ENCODE measurements at places on chromosomes 2 and 18.

- no peak for DNase-seq
These were observed 1891.5 kb upstream of the PIK3C3 start for GRCh38 chr18:40063488-40063887.

GRCh38 chr2:45008296-45009129, 739 bp downstream of the SIX2 start:
- DNase-seq, result peak; percentile 16

DNA sequence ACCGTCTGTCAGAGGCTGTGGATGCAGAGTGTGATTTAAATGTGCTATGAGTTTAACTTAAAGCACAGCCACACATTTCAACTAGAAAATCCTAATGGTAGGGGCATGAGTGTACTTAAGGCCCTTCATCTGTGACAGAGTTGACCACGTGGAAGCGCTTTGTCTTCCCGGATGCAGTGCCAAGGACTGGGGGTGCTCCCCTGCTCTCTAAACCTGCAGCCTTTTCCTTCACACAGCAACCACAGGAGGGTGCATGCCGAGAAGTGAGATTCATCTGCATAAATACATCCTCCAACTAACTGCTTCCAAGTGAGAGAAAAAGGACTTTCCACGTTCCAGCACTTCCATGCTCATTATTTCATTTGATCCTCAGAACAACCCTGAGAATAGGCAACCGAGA, 149.6 kb downstream of the MYT1L start:
- no peak for DNase-seq

- no peak for DNase-seq
These were observed 654.9 kb downstream of the ADCYAP1 start for GRCh38 chr18:1559563-1559962.

GRCh38 chr2:235848946-235849345, 319.2 kb downstream of the GBX2 start:
- DNase-seq, result no peak

DNA sequence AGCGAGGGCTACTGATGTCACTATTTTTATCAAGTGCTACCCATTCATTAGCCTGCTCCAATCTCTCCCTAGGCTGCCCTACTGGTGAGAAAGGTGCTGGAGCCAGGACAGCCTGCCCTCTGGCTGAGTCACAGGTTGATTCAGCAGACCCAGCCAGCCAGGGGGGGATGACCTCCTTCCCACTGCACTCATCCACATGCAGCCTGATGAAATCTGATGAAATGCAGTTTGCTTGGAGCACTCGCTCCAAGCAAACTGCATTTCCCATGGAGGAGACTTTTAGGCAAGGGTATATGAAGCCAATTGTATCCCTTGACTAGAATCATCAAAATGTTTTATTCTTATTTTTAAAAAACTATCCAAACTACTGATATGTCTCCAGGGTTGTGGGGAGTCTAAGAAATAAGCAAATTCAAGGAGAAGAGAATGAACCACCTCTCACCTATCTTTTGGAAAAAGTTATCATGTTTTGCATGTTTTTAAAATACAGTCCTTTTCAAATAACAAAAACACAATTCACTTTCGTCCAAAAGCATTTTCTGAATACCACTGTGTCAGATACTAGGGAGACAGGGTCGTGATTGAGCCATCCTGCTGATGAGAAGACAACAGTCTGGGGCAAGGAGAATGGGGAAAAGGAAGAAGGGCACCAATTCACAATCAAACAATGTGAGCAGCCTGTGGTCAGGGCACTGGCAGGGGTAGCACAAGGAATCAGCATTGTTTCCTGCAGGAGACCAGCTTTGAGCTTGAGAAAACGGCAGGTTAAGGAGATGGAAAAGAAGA, 128.3 kb downstream of the AFF3 start:
- DNase-seq, result no peak
